ENCODE measurements at places on chromosomes 3 and 15.

DNA sequence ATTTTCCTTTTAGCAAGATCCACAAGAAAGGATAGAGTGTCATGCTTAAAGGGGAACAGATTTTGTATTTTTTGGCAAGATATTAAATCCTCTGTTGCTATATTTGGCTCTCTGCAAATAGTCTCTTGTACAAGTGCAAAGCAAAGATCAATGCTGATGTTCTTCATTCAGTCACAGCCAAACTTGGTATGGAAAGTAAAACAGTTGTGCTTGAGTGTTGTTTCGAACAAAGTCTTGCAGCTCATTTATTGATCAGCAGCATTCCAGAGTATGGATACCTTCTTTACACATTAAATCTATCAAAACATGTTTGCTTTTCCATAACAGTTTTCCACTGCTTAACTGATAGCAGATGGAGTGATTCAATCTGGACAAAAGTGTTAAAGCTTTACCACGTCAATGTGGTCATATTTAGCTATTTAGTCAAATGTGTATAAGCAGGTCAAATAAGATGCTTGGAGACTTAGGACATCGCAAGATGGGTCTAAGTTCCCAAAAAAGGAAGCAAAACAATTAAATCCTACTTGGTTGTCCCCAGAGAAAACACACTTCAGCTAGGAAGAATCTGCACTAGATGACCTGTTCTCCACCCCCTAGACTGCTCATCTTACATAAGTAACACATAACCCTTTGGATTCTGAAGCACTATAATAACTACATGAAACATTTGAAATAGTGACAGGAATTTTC lies 52.4 kb downstream of the VGLL3 start:
- no peak for DNase-seq

DNA sequence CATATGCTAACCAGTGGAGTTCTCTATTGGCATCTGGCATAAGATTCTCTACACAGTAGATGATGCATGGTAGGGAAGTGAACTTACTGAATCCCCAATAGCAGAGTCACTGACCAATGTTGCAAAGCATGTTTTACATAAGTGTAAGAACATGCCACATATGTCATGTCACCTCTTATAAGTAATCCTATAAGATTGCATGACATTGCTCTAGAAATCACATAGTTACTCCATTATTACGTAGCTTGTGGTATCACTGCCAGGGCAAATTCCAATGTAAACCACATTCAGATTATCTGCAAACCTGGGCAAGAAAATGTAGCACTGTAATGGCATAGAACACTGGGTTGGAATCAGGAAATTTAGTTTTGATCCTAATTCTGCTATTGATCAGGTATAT lies 198.2 kb upstream of the UMPS start:
- no peak for DNase-seq

GRCh38 chr3:170829546-170830272 lies 40.3 kb downstream of the RPL22L1 start:
- DNase-seq = no peak

DNA sequence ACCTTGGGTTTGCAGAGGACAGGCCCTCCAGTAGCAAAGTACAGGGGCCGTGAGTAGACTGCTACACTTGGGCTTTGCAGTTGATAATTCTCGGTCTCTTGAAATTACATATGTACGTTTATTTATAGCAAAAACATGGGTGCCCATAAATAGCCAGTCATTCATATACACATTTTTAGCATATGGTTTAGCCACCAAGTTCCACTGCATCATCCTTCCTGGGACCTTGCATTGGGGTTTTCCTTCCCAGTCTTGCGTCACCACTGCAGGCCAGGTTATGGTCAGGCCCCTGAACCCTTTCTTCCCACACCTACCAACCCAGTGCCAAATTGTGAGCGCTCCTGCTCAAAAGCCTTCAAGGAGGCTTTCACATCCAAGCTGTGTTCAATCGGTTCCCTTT lies 12.7 kb downstream of the KLHL25 start:
- no peak for DNase-seq

GRCh38 chr3:15899388-15899787 lies 101.6 kb upstream of the ANKRD28 start:
- no peak for DNase-seq

DNA sequence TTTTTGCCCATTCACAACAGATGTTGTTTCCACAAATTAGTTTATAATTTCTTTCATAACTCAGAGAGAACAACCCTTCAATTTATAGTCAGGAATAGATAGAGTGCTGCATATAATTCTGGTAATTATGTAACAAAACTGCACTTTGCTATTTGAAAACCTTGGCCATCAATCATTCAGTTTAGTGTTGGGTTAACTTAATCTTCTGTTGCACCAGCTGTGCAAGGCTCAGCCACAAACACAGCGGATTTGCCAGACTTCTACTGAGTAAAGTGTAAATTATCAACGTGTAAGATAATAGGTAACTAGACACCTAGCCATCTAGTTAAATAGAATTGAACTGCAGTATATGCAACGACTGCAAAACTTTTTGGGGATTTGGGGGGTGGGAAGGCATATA lies 1064.3 kb upstream of the EPHA6 start:
- no peak for DNase-seq

DNA sequence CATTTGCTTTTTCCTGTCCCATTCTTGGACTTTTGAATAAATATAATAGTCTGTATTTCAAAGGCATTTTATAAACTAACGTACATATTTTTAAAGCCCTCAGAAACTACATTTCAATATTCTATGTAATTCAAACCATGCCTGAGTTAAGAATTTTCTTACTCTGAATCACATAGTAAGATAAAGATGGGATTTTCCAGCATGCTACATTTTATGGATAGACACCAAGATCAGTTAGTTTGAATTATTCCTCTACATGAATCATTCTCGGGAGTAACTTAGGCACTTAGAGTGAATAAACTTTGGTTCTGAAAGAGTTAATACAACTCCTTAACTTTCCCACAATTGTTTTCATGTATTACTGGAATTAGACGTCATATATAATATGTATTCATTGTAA lies 713.3 kb upstream of the CBLB start:
- no peak for DNase-seq

GRCh38 chr15:73633991-73634495 lies 854 bp upstream of the NPTN start:
- no peak for DNase-seq

GRCh38 chr15:63503739-63504246 lies 600 bp upstream of the USP3 start:
- no peak for DNase-seq

DNA sequence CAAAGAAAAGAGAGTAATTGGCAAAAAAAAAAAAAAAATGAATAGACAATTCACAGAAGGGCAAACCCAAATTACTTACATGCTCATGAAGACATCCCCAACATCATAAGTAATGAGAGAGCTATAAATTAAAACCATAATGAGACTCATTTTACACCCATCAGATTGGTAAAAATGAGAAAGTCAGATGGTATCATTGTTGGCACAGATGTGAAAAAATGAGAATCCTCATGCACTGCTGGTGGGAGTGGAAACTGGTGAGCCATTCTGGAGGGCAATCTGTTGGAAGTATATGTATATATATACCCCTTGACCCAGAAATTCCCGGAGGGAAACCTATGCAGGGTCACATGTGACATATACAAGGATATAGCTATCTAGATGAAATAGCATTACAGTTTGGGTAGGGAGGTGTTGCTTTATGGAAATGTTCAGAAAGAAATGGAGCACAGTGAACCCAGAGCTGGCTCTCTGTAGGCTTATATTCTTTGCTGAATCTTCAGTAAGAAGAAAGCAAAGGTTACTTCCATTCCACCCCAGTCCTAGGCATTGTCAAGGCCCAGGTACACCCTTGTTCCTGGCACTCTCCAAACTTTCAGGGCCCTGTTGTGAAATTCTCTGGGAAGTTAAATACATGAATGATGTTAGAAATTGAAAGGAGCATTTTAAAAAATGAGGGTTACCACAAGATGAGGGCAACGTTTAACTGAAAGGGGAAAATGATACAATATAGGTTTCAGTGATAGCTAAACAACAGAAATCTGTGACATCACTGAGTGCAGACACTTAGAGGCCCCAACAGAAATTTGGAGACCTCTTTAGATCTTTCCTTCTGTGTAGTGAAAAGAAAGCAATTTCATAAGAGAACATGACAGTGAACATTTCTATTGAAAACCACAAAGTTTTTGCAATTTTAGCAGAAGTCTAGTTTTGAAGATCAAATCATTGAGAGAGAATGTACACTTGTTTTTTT lies 132.7 kb upstream of the TPRG1 start:
- no peak for DNase-seq

DNA sequence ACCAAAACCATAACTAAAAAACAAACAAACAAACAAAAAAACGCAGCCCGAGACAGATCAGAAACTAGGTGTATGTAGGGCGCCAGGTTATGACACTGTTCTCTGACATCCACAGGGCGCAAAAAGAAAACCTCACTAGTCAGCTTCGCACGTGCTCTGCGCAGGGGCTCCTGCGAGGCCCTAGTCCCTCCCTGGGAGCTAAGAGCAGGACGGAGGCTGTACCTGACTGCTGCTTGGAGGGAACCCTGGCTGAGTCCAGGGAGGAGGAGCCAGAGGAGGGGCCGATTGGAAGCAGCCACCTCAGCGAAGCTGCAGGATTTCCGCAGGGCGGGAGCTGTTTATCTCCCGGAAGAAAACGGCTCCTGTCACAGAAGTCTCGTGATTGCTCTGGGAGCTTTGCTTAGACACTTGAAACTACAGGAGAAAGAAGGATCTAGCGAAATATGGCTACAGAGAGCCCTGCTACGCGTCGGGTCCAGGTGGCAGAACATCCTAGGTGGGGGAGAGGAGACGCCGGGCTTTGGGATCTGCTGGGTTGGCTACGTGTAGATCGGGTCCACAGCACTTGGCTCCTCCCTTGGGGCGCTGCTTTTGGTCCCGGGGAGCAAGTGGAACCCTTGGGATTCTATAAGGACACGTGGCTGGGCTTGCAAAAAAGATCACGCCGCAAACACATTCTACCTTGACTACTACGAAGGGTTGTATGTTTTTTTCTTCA lies at the start of gene GALK2:
GALK2 (plus strand) TSS at position 368 of the 718 bp plus-strand sequence; CDS start at position 444, 76 bp downstream.
- peak; percentile 83 for DNase-seq

DNA sequence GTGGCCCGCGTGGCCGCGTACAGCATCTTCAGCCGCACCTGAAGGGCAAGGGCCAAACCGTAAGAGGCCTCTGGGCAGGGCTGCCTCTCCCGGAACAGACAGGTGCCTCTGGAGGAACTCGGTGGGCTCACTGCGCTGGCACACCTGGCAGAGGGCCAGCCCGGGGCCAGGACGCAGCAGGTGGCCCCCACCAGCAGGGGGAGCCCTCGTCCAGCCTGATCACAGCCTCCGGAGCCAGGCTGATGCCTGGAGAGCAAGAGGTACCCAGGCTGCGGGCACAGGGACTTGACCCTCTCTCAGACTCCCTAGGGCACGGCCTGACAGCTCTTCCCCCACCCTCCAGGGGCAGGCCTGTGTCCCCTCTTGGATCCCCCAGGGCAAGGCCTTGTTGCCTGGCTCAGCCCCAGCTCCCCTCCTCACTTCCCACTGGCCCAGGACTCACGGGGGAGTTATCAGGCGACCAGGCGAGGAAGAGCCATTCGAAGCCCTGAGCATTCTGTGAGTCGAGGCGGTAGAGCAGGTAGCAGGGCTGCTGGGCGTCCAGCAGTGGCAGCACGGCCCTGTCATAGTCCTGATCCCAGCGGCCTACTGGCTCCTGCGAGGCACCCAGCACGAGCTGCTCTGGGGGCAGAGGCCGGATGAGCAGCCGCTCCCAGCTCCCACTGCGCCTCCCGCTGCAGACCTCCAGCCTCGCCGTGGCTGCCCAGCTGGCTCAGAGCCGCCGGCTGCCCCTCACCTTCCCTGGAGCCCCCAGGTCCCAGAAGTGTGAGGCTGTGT lies 6.2 kb upstream of the TLR9 start:
- DNase-seq = peak; percentile 70

GRCh38 chr15:90837094-90837493 lies 31.3 kb upstream of the FURIN start:
- no peak for DNase-seq
